Activated CD4-positive, alpha-beta memory T cell treated with anti-CD3 and anti-CD28 coated beads for 36 hours (primary cell): ENCODE measurements at places on chromosomes 7 and 10. TPM values are rescaled to one million over a fixed set of nuclear protein-coding genes. Genes with fewer than 3 reads are reported as not detected.

- DNase-seq = no peak
- no peaks in the 10 kb centered on the region for H3K4me1 ChIP-seq
- no peak overlapping the region for H3K4me3 ChIP-seq
Observed at GRCh38 chr7:43054052-43054722, 58.3 kb upstream of the HECW1 start.

DNA sequence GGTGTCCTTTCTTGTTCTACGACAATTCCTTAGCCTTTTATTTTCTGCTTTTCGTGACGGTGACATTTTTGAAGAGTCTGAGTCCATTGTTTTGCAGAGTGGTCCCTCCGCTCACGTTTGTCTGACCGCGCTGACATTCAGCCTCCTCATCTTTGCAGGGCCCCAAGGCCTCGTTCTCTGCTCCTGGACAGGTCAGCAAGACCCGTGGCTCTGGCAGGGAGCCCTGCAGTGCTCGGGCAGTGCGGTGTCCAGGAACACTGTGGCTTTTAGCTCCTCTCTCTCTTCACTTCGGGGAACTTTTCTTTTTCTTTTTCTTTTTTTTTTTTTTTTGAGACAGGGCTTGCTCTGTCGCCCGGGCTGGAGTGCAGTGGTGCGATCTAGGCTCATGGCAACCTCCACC is 142.5 kb downstream of the DNAJB6 start:
- no peak for DNase-seq
- peaks cover 19% of the 10 kb centered on the region for H3K4me1 ChIP-seq
- H3K27me3 ChIP-seq = no peaks in the 10 kb centered on the region
- H3K36me3 ChIP-seq = peaks cover 3% of the 10 kb centered on the region

DNA sequence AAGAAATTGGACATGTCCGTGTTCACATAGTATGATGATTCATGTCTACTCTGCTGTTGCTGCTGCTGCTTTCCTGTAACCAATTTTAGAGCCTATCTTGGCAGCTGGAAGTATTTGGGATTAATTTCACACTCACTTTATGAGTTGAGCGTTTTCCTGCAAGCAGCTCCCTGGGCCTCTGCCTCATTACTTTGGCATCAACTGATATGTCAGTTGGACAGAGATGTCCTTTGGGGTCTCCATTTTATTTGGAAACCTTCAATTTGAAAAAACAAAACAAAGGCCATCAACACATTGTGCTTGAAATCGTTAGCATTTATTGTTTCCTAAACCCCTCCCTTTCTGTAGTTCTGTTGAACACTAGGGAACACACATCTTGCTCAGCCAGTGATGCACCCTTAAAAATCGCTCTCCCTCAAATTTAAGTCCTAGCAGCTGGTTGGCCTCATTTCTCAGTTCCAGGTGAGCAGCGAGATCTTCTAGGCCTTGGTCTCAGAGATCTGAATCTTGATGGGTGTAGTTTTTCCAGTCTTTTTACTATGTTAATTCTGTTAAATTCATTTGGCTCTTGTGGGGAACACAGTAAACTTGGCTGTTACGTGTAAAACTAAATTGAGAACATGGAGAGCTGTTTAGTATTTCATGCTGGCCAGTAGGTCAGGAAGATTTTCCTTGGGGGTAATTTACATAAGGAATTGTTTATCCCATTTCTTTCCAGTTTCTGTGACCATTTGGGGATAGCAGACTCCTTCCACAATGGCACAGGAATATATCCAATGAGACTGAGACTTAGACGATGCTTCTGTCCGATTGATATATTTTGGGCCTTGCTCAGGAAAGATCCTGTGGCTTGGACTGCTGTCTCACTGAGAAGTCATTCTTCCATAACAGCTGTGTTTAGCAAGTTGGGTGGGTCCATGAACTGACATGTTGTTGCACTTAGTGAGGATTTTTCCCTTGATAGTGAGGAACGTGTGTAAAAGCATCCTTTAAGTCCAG is 371.6 kb downstream of the BBS9 start:
- no peak overlapping the region for H3K27ac ChIP-seq
- H3K4me1 ChIP-seq = no peaks in the 10 kb centered on the region
- no peaks in the 10 kb centered on the region for H3K27me3 ChIP-seq
- H3K4me3 ChIP-seq = no peak overlapping the region
- peaks cover 6% of the 10 kb centered on the region for H3K36me3 ChIP-seq
- no peak for DNase-seq

DNA sequence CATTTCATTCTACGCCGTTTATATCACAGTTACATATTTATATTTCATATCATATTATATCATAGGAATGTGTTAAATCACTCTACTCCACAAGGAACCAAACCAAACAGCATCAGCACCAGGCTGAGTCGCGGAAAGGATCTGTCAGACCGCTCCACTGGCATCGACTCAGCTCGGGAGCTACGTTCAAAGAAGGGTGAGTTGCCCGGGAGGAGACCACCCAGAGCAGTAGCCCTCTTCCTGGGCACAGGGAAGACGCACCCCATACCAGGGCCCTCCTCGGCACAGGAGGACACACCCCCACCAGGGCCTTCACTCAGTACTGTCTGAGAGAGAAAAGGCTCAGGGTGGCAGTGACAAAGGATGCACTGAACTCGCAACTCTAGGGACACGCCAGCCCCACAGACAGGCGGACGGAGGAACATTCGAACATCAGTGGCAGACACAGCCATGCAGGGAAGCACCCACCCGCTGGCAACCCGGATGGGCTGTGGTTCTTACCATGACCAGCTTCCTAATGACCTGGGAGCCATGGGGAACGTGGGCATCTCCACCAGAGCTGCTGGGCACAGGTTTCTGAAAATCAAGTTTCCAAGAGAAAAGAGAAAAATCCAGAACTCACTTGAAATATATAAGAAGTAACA is 28.7 kb downstream of the PITRM1 start:
- peaks cover 68% of the 10 kb centered on the region for H3K36me3 ChIP-seq
- H3K27ac ChIP-seq = no peak overlapping the region
- no peak for DNase-seq
- no peaks in the 10 kb centered on the region for H3K4me1 ChIP-seq
- no peaks in the 10 kb centered on the region for H3K27me3 ChIP-seq

- H3K4me1 ChIP-seq = peaks cover 12% of the 10 kb centered on the region
- H3K4me3 ChIP-seq = no peak overlapping the region
- peaks cover 11% of the 10 kb centered on the region for H3K27me3 ChIP-seq
- no peak overlapping the region for H3K27ac ChIP-seq
- no peaks in the 10 kb centered on the region for H3K36me3 ChIP-seq
Observed at GRCh38 chr10:1292611-1293031, 236.4 kb downstream of the WDR37 start.

DNA sequence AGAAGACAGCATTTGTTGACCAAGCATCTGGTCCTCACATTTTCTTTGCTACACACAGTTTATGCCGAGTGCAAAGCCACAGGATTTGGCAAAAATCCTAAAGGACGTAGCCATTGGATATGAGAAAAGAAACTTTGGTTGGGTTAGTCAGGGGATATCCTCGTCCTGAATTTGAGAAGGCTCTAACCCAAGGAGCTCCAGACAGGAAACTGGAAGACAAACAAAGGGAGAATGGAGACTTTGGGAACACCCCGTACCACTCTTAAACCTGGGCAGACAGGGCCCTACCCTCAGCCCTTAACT is 146.6 kb upstream of the FRMD4A start:
- no peaks in the 10 kb centered on the region for H3K4me1 ChIP-seq
- H3K4me3 ChIP-seq = no peak overlapping the region
- H3K27me3 ChIP-seq = peaks cover 2% of the 10 kb centered on the region
- DNase-seq = no peak
- H3K27ac ChIP-seq = no peak overlapping the region

GRCh38 chr7:98802088-98802780 is 67.6 kb downstream of the TMEM130 start:
- no peaks in the 10 kb centered on the region for H3K36me3 ChIP-seq
- peak; percentile 57 for DNase-seq
- no peak overlapping the region for H3K4me3 ChIP-seq
- no peak overlapping the region for H3K27ac ChIP-seq

DNA sequence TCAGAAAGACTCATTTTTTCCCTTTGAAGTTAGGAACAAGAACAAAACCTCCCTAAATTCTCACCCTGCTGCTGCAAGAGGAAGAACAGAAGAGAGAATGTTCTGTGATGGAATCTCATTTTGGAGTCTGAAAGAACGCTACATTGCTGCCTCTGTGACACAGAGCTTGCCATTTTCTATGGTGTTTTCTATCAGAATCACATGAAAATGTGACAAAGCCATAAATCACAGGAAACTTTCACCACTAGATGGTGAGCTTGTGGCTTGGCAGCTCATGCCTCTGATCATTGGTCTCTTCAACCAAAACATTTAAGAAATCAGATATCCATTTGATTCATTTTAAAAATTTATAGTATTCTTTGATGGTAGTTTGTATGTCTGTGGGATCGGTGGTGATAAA is 82.9 kb downstream of the CADPS2 start:
- no peak overlapping the region for H3K4me3 ChIP-seq
- no peak overlapping the region for H3K27ac ChIP-seq
- H3K27me3 ChIP-seq = no peaks in the 10 kb centered on the region
- no peak for DNase-seq

GRCh38 chr10:17129741-17130140 is at the start of gene CUBN:
TSS of gene CUBN (minus strand) at chr10:17129811. CDS start at chr10:17129765, 46 bp downstream.
- H3K4me3 ChIP-seq = no peak within 1 kb of the TSS
- H3K27me3 ChIP-seq = no peaks in the 10 kb centered on the region
- H3K36me3 ChIP-seq = no peaks in the 10 kb centered on the region
- H3K27ac ChIP-seq = no peak within 1 kb of the TSS
- no peaks in the 10 kb centered on the region for H3K4me1 ChIP-seq
- DNase-seq = no peak

GRCh38 chr10:110530131-110530831 is 32.6 kb downstream of the DUSP5 start:
- peaks cover 60% of the 10 kb centered on the region for H3K4me1 ChIP-seq
- H3K27ac ChIP-seq = no peak overlapping the region
- DNase-seq = peak; percentile 50
- H3K4me3 ChIP-seq = no peak overlapping the region

GRCh38 chr10:24901686-24902399 is 50.6 kb downstream of the PRTFDC1 start:
- DNase-seq = peak; percentile 47
- no peaks in the 10 kb centered on the region for H3K36me3 ChIP-seq
- H3K27me3 ChIP-seq = no peaks in the 10 kb centered on the region

- peak overlapping the region; percentile 87 for H3K27ac ChIP-seq
- H3K4me1 ChIP-seq = peaks cover 33% of the 10 kb centered on the region
- DNase-seq = peak; percentile 79
- no peaks in the 10 kb centered on the region for H3K27me3 ChIP-seq
- H3K36me3 ChIP-seq = peaks cover 5% of the 10 kb centered on the region
- peak overlapping the region; percentile 81 for H3K4me3 ChIP-seq
Observed at GRCh38 chr10:119542988-119543813, 682 bp upstream of the RGS10 start.

HKDC1 gene
- 1.1 TPM for total RNA-seq

ANKRD22 gene
- 0.12 TPM for total RNA-seq

DNA sequence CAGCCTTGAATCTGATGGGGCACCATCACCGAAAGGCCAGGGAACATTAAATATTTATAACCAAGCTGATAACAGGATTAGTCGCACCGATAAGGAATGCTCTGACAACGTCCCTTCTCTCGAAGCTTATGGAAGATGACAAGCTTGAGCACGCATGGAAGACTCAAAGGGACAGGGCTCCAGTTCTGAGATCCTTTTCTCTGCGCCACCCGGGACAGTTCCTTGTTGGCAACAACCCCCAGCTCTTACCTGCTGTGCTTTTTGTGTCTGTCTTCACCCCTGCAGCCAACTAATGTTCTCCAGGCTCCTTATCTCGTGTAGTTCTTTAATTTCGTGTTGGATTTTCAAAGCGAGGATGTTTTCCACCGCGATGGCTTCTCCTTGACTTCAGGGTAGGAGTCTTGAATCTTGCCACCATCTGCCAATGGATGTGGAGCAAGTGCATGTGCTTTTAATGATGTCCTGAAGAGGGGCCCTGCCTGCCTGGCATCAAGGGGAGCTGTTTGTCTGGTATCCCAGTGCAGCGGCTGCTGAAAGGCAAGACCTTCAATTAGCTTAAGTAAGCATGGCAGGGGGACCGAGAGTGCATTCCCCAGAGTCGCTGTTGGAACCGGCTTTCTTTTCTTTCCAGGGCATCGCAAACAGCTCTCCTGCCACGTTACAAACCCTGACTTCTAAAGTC is 354 bp upstream of the FERD3L start:
- H3K27me3 ChIP-seq = peaks cover 20% of the 10 kb centered on the region
- no peak for DNase-seq
- H3K27ac ChIP-seq = no peak overlapping the region
- H3K4me3 ChIP-seq = no peak overlapping the region

- no peaks in the 10 kb centered on the region for H3K27me3 ChIP-seq
- peaks cover 4% of the 10 kb centered on the region for H3K4me1 ChIP-seq
- DNase-seq = no peak
- H3K36me3 ChIP-seq = peaks cover 8% of the 10 kb centered on the region
- H3K27ac ChIP-seq = no peak overlapping the region
Observed at GRCh38 chr10:4004144-4004543, 219.1 kb upstream of the KLF6 start.

NUTM2A gene
- total RNA-seq = 0.17 TPM

DNA sequence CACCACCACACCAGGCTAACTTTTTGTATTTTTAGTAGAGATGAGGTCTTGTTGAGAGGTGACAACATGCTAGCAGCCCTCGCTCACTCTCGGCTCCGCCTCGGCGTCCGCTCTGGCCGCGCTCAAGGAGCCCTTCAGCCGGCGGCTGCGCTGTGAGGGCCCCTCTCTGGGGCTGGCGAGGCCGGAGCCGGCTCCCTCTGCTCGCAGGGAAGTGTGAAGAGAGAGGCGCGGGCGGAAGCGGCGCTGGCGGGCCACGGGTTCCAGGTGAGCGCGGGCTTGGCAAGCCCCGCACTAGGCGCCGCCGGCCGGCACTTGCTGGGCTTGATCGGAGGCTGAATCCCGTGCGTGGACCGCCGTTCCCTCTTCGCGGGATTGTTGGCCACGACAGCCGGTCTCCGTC is 83.0 kb downstream of the EEPD1 start:
- no peak overlapping the region for H3K4me3 ChIP-seq
- H3K27ac ChIP-seq = no peak overlapping the region
- no peaks in the 10 kb centered on the region for H3K27me3 ChIP-seq

TAS2R4 gene
- total RNA-seq = 0.62 TPM

PRLHR gene
- total RNA-seq = not detected

ZNF804B gene
- not detected for total RNA-seq

DNA sequence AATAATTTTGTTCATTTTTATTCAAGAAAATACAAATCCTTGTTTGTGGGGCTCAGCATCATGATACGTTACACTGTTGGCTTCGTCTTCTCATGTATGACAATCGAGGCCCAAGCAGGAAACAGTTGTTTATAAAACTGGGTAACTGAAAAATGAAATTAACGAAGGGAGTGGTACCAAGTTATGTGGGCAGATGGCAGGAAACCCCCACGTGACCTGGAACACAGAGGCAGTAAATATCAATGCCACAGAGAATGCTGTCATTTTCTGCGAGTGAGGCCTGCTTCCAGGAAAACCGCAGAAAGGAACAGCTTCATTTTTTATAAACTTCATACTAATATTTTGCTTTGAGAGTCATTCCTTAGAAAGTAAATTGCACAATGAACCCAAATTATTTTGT is 201.0 kb upstream of the ADARB2 start:
- peaks cover 18% of the 10 kb centered on the region for H3K4me1 ChIP-seq
- DNase-seq = peak; percentile 52
- peak overlapping the region; percentile 88 for H3K27ac ChIP-seq
- H3K4me3 ChIP-seq = no peak overlapping the region
- no peaks in the 10 kb centered on the region for H3K27me3 ChIP-seq
